NCI-H510A (cell line): ENCODE measurements at places on chromosomes 11 and 22.
A peak's percentile ranks its signal among the peaks of the same experiment; 100 is the strongest.

DNA sequence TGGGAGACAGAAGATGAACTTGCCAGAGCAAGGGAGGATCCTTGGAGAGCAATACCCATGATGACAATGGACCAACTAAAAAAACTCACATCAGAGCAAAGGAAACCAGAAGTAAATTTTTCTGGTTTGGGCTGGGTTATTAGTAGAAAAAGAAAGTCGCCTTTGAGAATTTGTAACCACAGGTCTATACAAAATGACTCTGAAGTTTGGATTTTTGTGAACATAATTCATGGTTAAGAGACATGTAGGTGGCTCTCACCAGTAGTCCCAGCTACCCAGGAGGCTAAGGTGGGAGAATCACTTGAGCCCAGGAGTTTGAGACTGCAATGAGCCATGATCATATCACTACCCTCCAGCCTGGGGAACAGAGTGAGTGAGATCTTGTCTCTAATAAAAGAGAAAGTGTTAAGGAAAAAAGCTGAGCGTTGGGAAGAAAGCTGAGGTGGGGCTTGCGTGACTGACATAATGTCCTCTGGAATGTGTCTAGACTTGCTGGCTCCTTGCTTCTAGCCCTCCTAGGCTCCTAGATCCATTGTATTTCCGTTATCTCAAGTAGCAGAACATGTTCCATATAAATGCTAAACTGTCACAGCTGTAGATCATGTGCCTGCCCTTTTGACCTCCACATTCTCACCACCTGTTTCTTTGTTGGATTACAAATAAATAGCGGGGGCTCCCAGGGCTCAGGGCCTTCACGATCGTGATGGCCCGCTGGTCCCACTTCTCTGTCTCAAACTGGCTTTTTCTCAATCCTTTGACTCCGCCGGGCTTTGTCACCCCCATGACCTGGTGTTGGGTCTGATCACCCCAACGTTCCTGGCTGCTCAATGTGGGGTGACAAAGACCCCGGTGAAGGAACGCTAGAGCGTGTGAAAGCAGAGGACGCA is 56.2 kb upstream of the SC5D start:
- no peak for DNase-seq

DNA sequence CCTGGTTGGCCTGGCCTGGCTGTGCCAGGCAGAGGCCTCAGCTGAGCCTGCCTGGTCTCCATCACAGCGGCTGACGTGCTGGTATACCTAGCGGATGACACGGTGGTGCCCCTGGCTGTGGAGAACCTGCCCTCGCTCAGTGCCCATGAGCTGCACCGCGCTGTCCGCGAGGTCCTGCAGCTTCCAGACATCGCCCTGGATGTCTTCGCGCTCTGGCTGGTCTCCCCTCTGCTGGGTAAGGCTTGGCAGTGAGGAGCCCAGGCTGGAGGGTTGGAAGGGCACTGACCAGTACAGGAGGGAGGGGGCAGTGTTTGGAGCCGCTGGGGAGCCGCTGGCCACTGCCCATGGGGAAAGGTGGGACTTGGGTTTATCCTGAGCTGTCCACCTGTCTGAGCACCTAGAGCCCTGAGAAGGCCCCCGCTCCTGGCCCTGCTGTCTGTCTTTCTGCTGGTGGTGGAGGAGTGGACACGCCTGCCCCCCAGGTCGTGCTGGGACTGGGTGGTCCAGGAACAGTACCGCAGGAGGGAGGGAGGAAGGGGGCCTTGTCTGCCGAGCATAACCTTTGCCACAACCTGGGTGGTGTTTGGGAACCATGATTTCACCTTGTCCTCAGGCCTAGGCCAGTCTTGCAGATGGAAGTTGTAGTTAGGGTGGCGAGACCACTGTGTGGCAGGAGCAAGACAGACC is 3.0 kb downstream of the FRMD8 start:
- no peak for DNase-seq

- no peak for DNase-seq
These were observed 38.5 kb upstream of the CHKA start for GRCh38 chr11:68159665-68160064.

DNA sequence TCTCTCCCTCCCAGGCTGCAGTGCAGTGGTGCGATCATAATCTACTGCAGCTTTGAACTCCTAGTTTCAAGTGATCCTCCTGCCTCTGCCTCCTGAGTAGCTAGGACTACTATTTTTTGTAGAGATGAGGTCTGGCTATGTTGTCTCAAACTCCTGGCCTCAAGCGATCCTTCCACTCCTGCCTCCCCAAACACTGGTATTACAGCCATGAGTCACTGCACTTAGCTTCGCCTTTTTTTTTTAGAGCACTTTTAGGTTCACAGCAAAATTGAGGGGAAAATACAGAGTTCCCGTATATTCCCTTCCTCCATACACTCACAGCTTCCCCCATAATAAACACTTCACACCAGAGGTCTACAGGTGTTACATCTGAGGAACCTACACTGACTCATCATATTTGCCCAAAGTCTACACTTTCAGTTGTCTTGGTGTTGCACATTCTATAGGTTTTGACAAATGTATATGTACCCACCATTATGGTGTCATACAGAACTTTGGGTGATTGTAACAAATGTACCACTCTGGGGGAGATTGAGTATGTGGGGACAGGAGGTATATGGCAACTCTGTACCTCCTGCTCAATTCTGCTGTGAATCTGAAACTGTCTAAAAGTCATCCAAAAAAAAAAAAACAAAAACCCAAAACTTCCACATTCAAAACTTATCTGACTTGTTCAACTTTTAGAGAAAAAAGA is 11.3 kb upstream of the SLC37A4 start:
- no peak for DNase-seq

DNA sequence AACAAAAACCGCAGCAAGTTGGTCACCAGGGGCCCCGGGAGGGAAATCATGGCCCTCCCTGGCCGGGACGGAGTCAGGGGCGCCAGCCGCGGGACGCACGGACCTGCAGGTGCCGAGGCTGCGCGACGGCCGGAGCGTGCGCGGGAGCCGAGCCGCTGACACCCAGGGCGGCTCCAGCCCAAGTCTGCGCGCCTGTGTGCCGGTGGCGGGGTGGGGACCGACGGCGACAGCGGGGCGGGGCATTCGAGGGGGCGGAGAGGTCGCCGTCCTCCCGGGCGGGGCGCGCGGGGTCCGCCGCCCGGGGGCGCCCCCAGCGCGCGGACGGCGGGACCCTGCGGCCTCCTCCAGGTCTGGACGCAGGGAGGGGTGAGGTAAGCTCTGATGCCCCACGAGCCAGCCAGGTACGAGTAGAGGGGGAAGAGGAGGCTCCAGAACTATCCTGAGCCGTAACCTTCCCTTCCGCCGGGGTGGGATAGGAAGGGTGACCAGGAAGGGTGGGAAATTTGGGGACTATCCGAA is at the start of gene ESAM:
TSS of gene ESAM (minus strand) at position 186 of the 519 bp plus-strand sequence. CDS start at position 50, 136 bp downstream.
- DNase-seq: peak; percentile 9

GRCh38 chr11:117837791-117838190 is 13.2 kb upstream of the FXYD2 start:
- DNase-seq: no peak

GRCh38 chr11:81569999-81570398 is 1163.7 kb downstream of the FAM181B start:
- no peak for DNase-seq
